NCI-H1694 (cell line): ENCODE measurements at places on chromosomes 1 and 21.
A peak's percentile ranks its signal among the peaks of the same experiment; 100 is the strongest.

GRCh38 chr1:38814444-38814983 lies 45.1 kb downstream of the RRAGC start:
- DNase-seq = no peak

GRCh38 chr1:184163674-184164465 lies 112.3 kb downstream of the TSEN15 start:
- no peak for DNase-seq

- no peak for DNase-seq
Measured at GRCh38 chr1:176829261-176829660, 335.3 kb downstream of the ASTN1 start.

GRCh38 chr1:205470131-205470530 lies 14.3 kb upstream of the BLACAT1 start:
- DNase-seq = no peak

DNA sequence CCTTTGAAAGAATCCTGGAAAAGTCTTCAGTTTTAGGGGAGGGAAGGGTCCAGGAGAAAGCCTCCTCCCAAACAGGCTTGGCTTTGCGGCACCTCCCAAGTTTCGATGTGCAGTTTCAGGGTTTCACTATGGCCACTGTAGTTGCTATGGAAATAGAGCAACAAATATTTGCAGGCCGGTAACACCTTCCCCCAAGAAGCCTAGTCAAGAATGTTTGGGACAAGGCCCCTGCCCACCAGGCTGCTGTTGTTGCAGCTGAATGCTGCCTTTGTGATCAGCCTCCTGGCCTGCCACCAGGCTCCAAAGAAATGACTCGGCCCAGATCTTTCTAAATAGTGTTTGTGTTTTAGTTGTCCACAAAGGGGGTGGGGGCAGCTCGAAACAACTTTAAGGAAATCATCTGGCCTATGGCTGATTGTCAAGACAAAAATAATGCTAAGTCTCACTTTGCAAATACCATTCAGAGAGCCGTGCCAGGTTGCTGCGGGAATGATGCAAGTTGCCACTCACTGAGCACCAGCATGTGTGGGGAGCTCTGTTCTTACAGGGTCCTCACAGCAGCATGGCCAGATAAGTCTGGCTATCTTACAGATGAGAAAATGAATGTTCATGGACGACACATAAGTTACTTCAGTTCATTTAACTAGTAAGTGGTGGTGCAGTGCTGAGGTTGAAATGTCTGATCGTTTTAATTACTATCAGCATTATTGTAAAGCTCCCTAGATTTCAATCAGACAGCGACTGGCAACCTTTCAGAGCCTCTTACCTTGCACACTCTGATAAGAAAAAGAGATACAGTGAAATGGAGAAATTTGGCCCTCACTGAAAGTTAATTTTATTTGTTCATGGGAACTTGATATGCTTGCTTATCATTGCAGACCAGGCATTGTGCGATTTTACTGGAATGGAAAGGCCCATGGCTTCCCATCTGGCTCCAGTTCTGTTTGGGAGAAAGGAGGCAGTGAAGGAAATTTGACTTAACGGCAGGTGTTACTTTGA lies 91.2 kb upstream of the JUN start:
- no peak for DNase-seq

GRCh38 chr1:154272217-154272998 lies at the start of gene HAX1:
HAX1 (plus strand) TSS chr1:154272629; CDS start chr1:154272724, 95 bp downstream.
- peak; percentile 99 for DNase-seq

DNA sequence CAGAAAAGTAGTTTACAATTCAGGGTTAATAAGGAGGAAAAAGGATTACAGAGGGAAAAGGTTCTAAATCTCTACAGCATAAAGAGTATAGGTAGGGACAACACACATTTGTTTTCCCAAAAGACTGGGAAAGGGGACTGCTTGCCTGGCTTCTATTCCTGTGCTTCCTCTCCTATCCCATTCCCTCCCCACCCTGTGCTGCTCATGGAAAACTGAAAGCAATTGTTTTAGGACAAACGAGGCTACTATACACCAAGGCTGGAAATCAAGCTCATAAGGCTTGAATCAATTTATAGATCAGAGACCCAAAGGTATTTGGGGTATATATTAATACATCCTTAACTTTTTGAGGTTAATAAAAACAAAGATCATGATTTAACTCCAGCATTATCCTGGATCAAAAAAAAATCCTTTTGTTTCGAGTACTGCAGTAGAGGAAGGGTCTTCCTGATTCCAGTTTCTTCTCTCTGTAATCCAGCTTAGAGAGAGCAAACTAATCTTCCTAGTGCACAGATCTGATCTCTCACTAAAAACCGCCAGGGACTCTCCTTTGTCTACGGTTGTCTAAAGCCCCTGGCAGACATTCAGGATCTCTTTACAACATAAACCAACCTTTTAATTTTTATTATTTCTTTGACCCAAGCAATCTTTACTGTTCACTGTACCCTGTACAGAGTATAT lies 37.4 kb upstream of the A3GALT2 start:
- no peak for DNase-seq

DNA sequence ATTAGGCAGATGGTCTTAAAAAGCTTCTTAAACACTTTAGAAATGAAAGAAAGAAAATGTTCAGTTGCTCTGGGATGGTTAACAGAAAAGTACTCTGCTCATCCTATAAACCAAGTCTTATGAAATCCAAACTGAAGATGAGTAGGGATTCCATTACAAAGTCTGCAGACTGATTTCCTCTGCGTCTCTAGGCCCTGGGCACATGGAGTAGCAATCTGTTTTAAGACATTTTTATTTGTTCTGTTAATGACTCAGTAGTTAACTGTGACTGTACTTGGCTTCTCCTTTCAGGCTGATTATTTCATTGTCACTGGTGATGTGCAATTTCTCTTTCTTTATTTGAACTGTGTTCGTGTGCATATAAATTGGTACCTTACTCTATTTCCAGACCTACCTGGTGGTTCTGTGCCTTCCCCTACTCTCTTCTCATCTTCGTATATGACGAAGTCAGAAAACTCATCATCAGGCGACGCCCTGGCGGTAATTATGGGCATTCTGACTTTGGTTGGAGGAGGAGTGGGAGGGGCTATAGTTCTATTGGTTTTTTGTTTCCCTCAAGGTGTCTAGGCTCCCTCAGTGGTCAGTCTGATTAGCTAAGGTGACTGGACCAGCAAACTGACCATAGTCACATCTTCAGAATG lies 30.6 kb downstream of the ATP1A1 start:
- DNase-seq = no peak

- DNase-seq = no peak
Measured at GRCh38 chr1:71634159-71634558, 553.3 kb upstream of the ZRANB2 start.

GRCh38 chr1:10867138-10867721 lies 70.8 kb upstream of the CASZ1 start:
- no peak for DNase-seq

DNA sequence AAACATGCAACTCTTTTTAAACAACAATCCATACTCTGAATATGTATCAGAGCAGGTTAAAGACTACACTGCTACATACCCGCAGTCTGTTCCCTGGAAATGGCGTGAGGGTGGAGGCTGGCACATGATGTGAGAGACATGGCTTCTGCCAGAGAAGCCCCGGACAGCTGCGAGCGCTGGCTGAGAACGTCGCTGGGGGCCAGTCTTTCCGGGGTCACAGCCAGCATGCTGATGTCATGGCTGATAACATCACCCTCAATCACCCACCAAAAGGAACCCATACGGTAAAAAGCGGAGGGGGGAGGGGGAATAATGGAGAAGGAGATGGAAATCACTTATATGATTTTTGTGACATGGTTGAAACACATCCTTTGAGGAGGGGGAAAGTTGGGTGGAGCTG lies 29.1 kb downstream of the C1orf198 start:
- no peak for DNase-seq

GRCh38 chr1:47941609-47942239 lies 55.5 kb downstream of the TRABD2B start:
- DNase-seq = no peak

GRCh38 chr21:23162198-23162946 lies 2164.2 kb downstream of the NCAM2 start:
- no peak for DNase-seq

DNA sequence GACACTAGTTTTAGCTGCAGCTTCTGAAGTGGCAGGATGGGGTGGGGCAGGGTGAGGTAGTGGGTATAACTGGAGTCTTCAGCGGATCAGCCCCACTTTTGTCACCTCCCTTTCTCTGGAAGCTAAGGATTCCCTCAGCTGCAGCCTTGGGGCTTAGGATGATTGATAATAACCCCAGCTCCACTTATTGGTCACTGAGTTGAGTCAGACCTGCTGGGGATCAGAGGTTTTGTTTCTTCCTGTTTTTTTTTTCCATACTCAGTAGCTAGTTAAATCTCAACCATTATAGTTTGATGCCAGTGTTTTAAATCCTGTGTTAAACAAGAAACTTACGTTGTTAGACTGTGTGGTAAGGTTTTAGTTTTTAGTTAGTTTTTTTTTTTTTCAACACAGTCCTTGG lies 57.2 kb downstream of the LAMC1 start:
- DNase-seq = no peak

DNA sequence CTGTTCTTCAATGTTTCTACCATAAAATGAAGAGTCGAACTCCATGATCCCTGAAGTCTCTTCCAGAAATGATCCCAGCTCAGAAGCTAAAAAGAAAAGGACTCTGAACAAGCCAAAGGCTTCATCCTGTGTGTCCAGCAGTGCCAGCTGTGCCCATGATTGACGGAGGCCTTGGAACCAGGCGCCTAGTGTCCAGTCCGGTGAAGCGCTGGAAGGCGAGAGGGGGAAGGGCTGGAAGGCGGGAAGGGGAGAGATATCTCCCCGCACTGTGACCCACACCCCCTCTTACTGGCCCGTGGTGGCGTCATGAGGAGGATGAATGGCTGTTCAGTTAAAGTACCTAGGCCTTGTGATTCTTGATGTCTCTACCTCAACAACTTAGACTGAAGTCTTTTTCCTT lies 10.4 kb upstream of the PLEKHA6 start:
- no peak for DNase-seq

GRCh38 chr1:29830383-29830782 lies 594.1 kb downstream of the PTPRU start:
- DNase-seq = no peak
